ENCODE measurements at places on chromosomes 12 and 14.

DNA sequence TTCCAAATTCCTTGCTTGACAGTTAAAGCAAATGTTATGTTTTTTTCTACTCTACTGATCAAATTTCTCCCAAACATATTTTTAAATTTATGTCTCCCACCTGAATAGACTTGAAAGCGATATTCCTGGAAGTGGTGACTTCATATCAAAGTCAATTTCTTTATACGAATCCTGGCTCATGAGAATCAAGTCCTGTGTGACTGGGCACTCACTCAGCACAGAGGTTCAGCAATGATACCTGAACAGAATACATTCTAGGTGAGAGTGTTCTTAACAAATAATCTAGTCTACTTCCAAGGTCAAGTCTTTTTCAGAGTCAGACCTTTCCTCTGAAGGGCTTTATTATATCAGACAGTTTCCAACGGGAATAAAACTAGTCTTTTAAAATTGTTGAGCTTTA, 1070.6 kb downstream of the TRHDE start:
- no peak for DNase-seq

GRCh38 chr12:48388460-48388859, 37.7 kb upstream of the ZNF641 start:
- DNase-seq: no peak

- DNase-seq: no peak
Measured at GRCh38 chr12:63821781-63822251, 22.7 kb upstream of the SRGAP1 start.

GRCh38 chr14:96663491-96664067, 133.6 kb upstream of the VRK1 start:
- DNase-seq: no peak

DNA sequence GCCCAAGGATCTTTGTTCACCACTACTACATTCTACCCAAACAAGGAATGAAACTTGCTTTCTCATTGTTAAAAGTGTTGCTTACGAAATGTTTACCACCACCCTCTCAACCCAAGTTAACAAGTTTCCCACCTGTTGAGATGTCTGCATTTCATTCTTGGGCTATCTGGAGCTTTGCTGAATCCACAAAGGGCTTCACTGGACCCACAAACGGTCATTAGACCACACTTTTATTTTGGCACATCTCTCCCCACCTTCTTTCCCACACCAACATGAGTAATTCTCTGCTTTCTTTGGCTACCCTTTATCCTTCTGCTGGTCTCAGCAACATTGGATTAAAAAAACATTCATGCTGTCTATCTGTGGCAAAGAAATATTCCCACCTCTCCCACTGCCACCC, 78.0 kb downstream of the TMEM260 start:
- no peak for DNase-seq

GRCh38 chr12:6337958-6338433, 3.9 kb downstream of the TNFRSF1A start:
- DNase-seq: no peak

DNA sequence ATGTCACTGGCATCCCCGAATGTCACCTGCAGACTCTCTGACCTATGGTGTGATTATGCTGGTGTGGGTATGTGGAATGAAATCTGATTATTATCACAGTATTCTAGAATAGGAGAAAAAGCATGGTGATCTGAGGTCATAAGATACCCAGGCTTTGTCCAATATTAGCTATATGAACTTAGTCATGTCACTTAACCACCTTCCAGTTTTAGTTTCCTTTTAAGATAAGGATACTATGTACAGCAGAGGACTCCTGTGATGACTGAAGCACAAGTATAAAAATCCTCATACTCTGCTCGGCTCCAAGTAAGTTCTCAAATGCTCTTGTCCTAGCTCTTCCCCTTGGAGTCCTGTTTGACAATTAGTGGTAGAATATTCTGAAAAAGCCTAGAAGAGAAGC, 2.8 kb downstream of the GNS start:
- DNase-seq: no peak
